ENCODE measurements at places on chromosomes 13 and 19.

DNA sequence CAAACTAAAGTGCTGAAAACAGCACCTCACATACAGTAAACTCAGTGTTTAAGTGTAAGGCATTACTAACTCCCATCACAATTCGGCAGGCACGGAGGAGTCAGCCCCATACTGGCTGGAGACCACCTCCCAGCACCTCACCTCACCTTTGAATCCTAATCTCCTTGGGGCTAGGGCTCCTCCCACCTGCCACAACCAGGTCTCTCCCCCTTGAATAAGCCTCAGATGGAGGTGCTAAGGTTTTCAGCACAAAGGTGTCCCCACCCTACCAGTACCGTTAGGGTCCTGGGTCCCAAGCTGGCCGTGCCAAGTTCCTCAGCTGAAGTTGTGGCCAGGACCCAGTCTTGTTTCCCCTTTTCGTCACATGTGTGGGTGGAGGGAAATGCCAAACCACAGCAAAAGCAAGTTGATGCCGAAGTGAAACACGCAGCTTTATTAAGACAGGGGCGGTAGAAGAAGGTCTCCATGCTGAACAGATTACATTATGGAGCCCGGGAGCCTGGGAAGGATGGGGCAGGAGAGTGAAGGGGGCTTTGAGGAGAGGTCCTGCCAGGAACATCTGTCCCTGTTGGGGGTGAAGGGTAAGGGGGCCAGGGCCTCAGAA is at the start of gene IGFLR1:
Gene IGFLR1 (minus strand): TSS at position 332 of the 604 bp plus-strand sequence. CDS start 1,272 bp downstream, outside the sequence.
- DNase-seq, result no peak

DNA sequence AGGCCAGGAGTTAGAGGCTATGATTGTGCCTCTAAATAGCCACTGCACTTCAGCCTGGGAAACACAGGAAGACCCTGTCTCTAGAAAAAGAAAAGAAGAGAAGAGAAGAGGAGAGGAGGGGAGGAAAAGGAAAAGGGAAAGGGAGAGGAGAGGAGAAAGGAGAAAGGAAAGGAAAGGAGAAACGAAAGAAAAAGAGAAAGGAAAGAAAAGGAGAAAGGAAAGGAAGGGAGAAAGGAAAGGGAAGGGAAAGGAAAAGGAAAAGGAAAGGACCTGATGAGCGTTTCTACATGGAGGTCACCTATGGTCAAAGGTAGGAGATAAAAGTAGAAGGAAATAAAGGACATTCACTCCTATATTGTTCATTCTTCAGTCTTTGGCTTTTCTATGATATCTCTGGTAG is 109.1 kb upstream of the TRPC4 start:
- DNase-seq, result no peak

GRCh38 chr13:71021825-71022422 is 845.1 kb downstream of the DACH1 start:
- no peak for DNase-seq

- no peak for DNase-seq
Observed at GRCh38 chr13:51585696-51586095, 1.4 kb downstream of the WDFY2 start.

DNA sequence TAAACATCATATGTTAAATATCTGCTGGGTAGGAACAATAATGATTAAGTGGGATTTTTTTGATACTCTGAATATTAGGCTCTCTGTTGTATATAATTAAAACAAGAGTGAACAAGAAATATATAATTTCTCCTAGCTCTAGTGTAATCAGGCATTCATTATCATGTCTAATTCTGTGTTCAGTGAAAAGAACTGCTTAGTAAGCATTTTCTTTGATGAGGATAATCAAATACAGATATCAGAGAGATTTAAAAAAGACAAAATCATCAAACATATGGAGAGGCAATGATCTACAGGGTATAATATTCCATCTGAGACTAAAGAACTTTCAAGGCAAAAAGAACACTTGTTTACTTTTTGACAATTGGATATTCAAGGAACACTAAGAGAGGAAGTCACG is 241.1 kb downstream of the DNAJC15 start:
- no peak for DNase-seq

- DNase-seq, result no peak
Observed at GRCh38 chr13:74771964-74772363, 637.8 kb upstream of the KLF12 start.

DNA sequence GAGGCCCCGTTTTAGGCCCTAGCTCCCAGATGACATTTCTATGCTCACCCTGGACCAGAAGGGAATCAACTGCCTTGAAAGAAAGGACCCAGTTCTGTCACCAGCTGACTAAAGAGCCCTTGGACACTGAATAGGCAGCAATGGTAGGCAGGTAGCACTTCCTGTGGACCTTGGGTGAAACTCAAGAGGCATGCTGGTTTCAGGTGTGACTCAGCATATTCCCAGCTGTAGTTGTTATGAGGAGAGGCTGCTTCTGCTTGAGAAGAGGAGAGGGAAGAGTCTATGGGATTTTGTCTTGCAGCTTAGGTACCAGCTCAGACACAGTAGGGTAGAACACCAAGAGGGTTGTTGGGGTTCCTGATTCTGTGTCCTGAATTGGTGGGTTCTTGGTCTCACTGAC is 37.9 kb upstream of the HTR2A start:
- no peak for DNase-seq

GRCh38 chr13:75760131-75761021 is 124.2 kb downstream of the LMO7 start:
- DNase-seq, result no peak

GRCh38 chr19:28582796-28583195 is 630.2 kb downstream of the UQCRFS1 start:
- no peak for DNase-seq

GRCh38 chr13:110890279-110891165 is 24.3 kb downstream of the ANKRD10 start:
- no peak for DNase-seq

- DNase-seq, result no peak
Observed at GRCh38 chr19:48041877-48042580, 1.9 kb downstream of the CABP5 start.

- DNase-seq, result no peak
Observed at GRCh38 chr19:36719687-36720556, 32.5 kb downstream of the ZNF567 start.

GRCh38 chr19:41064974-41065569 is 23.2 kb upstream of the CYP2A13 start:
- DNase-seq, result no peak

DNA sequence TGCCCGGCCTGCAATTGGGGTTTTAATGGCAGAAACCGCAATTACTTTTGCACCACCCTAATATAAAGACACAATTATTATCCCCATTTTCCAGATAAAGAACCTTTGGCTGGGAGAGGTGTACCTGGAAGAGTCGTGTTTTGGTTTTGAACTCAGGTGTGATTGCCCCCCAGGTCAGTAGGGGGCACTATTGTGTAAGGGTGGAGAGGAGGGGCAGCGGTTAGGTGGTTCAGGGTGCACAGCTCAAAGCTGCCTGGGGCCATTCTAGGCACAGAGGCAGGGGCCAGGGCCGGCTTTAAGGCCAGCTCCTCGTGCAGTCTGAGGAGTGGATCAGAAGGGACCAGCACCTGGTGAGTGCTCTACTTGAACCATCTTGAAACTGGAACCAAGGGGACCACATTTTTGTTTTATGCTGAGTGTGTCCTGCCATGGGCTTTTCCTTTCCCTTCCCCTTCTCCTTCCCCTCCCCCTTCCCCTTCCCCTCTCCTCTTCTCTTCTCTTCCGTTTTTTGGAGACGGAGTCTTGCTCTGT is 5.8 kb upstream of the FCGRT start:
- peak; percentile 60 for DNase-seq

GRCh38 chr19:8180018-8180417 is 29.2 kb upstream of the CERS4 start:
- no peak for DNase-seq

DNA sequence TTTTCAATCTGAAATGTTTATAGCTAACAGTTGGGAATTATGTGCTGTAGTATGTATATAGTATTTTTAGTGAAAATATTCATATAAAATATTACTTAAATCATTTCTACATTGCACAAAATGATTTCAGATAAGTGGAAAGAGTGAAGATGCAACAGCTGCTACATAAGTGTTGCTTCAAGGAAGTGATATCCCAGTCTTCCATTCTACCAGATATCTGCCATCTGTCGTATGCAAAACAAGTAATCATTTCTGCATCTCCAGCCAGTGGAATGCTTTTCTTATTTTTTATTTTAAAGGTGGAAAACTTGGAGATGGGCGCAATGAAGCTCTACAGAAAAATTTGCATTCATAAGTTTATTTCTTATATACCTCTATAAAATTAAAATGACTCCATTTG is 152.5 kb upstream of the MAB21L1 start:
- no peak for DNase-seq

DNA sequence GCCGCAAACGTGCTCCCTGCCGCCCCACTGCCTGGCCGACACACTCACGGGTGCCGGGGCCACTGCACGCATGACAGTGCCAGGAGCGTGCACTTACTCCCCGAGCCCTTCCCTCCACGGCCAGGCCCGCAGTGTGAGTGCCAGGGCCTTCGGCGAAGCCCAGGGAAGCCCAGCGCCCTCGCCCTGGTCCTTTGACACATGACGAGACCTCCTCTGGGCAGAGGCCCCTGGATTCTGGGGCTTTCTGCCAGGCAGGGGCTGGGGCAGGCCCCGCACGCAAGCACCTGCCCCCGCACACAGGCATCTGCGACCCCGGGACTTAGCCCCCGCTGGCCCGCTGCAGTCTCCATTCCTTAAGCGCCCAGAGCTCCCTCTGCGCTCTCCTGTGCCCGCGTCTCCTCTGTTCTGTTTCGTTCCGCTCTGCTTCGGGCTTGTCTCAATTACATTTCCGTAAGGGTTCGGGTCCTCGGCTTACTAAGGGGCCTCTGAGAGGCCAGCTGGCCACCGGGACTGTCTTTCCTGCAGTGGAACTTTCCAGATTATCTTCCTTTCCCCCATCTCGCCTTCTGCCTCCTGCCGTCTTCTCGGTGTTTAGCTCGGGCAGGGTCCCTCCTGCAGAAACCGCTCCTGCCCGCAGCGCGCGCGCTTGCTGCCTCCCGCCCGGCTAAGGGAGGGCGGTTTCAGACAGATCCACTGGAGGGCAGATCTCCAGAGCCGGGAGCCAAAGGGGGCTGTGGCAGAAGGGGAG is 98.8 kb downstream of the ING1 start:
- DNase-seq, result no peak

DNA sequence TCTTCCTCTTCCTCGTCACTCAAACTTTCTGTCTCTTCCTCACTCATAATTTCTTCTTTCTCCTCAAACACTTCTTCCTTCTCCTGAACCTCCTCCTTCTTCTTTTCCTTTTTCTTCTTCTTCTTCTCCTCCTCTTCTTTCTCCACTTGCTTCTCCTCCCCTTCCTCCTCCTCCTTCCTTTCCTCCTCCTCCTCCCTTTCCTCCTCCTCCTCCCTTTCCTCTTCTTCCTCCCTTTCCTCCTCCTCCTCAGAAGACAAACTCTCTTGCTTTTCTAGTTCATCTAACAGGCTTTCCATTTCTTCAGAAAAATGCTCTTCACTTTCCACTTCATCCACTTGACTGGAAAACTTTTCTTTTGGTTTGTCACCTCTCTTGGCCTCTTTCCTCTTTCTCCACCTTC is 19.8 kb downstream of the WDR87 start:
- no peak for DNase-seq

GRCh38 chr13:63093907-63094469 is 1678.3 kb upstream of the PCDH20 start:
- no peak for DNase-seq

DNA sequence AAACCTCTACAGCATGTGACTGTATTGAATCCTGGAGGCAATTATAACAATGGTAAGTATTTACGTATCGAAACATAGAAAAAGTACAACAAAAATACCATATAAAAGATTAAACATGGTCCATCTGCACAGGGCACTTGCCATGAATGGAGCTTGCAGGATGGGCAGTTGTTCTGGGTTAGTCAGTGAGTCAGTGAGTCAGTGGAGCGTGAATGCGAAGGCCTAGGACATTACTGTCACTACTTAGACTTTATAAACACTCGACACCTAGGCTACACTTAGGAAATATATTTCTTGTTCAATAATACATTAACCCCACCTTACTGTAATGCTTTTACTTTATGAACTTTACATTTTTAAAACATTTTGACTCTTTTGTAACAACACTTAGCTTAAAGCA is 35.6 kb upstream of the TMTC4 start:
- DNase-seq, result no peak

DNA sequence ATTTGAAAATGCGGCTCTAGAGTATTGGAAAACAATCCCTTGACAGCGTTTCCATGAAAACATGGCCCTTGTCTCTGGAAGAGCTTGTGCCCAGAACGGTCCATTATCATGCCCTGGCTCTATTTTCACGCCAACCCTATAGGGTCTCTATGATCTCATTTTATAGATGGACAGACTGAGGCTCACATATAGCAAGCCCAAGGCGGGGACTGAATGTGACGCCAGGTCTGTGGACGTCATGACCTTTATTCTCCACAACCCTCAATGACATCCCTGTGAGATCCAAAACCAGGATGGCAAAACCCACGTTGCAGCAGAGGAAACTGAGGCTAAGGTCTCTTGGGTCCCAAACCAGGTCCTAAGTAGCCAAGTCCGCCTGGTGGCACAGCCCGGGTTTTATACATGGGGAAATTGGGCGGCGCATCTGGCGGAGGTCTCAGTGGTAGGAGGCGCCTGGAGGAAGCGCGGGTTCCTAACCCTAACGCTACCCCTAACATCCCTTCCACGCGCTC is 425 bp upstream of the COLGALT1 start:
- no peak for DNase-seq

DNA sequence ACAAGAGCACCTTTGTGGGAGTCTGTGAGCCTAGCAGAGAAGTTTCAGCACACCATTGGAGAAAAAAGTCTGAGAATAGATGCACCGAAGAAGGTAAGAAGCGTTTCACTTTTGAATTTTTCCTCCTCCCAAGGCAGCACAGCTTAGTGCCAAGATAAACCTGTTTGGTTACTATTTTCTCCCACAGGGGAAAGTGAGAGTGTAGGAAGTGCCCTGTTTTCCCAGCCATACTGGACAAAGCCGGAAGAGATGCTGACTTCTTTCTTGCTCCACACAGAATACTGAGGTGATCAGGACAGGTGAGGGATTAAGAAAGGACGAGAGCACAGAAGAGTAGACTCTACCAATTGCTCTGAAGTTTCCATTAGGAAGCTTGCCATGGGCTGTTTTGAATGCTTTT is 1011.0 kb upstream of the MIR17HG start:
- DNase-seq, result no peak

DNA sequence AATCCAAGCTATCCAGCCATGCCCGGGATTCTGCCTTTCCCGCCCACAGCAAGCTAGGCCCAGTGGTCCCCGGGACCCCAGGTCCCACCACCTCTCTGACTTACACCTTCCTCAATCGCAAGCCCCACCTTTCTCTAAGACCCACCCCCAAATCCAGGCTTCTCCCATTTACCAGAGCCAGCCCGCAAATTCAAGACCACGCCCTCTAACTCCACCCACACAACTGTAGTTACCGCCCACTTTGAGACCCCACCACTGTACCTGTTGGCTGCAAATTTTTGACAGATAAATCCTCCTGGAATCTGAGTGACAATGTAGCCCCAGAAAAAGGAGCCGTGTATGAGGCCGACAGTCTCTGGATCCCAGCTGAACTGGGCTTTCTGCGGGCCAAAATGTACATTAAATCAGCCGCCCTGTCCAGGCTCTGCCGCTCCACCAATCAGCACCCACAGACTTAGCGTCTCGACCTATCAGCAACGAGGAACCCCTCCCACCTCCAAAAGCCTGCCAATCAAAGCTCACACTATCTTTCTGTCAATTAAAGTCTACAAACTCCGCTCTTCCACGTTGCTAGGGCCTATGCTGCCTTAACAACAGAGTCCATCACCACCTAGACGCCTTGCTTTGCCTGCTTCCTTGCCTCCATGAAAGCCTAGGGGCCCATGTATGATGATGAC is 6.3 kb downstream of the SLC17A7 start:
- no peak for DNase-seq

- DNase-seq, result no peak
Observed at GRCh38 chr19:6138066-6138465, 2.6 kb downstream of the ACSBG2 start.

- no peak for DNase-seq
Observed at GRCh38 chr13:109694972-109695371, 91.4 kb downstream of the IRS2 start.
